RWPE1 (cell line): ENCODE measurements at places on chromosomes 4 and X.
A peak's percentile ranks its signal among the peaks of the same experiment; 100 is the strongest.

DNA sequence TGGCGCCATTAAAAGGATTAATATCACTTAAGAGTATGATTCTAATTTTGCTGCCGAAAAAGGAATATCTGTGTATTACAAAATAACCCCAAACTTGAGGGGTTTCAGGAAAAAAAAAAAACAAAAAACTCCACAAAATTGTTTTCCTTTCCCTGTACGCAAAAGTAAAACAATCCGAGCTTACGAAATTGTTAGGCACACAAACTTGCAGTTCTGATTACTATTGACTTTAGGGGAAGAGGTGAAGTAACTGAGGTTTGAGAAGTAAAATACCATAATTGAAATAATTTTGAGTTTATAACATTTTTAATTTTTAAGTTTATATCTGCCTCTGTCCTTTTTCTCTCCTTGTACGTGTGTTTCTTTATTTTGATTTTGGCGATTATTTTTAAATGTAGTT is 64.8 kb downstream of the USP9X start:
- DNase-seq: no peak

DNA sequence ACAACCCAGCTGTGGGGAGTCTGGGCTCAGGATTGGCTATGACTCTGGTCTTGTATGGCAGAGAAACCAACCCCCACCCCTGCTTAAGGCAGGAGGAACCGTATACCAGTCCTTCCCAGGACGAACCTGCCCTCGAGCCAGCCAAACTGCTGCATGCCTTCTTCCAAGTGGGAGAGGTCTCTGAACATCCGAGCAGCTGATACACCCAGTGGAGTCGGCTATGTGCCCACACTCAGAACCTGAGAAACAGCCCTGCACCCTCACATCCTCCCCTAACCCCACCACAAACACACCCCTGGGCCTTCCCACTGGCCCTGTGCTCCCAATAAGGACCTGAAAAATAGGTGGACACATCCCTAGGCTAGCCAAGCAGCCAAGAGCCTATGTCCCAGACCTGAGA is 21.8 kb downstream of the C4orf33 start:
- no peak for DNase-seq

DNA sequence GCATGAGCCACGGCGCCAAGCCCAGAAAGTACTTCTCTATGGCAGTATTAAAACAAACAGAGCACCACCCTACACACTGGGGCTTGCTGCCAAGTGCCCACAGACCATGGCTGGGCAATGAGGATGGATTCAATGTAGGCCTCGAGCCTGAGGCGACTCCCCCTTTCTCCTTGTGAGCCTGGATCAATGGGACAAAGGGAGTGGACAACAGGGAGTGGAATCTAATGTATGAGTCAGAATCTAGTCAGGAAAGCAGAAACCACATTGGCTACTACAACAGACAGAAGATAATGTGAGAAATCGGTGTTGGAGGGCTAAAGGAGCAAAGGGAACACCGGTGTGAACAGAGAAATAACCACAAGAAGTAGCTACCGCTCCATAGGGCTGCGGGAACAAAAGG is 37.7 kb upstream of the OCIAD2 start:
- DNase-seq: peak; percentile 92

GRCh38 chr4:173264684-173265185 is 69.4 kb downstream of the HMGB2 start:
- no peak for DNase-seq

DNA sequence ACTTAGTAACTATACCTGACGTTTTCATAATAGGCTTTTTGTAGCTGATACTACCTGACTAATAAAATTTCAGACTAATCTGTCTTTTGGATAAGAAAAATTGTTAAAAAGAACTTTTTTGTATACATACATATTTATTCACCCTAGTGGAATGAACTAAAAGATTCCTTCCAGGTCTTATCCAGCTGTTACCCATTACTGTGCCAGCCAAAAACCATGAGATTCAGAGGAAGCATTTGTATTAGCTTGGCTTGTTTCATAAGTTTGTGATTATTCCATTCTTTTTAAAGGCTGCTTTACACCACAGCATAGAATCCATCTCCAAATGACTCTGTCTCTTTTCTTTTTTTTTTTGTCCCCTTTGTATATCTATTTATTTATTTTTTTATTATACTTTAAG is 149.4 kb downstream of the FAT4 start:
- DNase-seq: no peak

GRCh38 chr4:16213121-16213520 is 13.2 kb downstream of the TAPT1 start:
- no peak for DNase-seq

- DNase-seq: peak; percentile 21
Observed at GRCh38 chrX:109856974-109857373, 123.9 kb upstream of the ACSL4 start.

- DNase-seq: peak; percentile 41
Observed at GRCh38 chr4:4430492-4431195, 43.7 kb downstream of the NSG1 start.

DNA sequence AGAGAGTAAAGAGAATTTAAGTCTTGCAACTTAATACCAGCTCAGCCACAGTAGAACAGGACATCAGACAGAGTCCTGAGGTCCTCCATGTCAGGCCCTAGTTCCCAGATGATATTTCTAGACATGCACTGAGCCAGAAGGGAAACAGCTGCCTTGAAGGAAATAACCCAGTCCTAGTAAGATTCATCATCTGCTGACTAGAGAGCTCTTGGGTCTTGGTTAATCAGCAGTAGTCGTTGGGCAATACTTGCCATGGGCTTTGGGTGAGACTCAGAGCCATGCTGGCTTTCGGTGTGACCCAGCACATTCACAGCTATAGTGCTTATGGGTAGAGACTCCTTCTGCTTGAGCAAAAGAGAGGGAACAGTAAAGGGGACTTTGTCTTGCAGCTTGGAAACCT is 379.1 kb downstream of the AR start:
- DNase-seq: no peak

DNA sequence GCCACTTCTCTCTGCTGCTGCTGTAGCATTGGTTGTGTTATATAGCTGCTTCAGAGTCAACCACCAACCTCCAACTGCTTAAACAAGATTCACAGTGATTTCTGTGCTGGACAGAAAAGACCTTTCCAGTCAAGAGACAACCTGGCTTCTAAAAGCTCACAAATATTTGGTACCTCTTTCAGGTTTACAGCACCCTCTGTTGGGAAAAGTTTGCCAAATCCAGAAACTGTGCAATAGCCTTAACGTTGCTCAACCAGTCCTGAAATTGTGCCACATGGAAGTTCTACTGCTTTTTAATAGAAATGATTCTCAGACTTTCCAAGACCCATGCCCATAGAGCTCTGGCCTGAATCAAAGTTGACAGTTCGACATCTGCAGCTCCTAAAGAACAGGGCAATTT is 842.1 kb upstream of the HTR2C start:
- DNase-seq: peak; percentile 1

DNA sequence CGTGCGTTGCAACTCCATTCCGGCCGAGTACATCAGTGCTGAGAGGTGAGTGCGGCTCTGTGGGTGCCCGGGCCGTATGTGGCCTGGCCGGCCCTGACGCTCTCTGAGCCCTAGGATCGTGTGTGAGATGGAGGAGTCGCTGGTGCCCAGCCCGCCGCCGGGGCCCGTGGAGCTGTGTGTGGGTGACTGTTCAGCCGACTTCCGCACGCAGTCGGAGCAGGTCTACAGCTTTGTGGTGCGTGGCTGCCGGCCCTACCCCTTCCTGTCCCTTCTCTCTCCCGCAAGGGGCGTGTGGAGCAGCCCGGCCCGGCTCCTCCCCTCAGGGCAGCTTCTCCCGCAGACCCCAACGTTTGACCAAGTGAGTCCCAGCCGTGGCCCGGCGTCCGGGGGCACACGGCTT is 8.0 kb downstream of the PLXNA3 start:
- no peak for DNase-seq
